ENCODE measurements at places on chromosomes 4 and X.

DNA sequence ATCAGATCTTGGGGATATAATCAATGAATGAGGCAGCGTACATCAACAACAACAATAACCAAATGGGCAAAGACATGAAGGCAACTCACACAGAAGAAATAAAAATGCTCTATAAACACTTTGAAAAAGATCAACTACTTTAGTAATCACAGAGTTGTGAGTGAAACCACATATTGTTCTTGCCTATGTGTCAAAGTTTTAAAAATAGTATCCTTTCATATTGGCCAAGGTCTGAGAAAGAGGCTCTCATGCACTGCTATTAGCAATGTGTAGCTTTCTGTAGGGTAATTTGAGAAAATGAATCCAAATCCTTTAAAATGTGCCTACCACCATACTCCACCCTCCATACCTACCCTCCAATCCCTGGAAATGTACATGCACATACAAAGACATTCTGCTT lies 25.0 kb downstream of the COQ2 start:
- no peak for DNase-seq

DNA sequence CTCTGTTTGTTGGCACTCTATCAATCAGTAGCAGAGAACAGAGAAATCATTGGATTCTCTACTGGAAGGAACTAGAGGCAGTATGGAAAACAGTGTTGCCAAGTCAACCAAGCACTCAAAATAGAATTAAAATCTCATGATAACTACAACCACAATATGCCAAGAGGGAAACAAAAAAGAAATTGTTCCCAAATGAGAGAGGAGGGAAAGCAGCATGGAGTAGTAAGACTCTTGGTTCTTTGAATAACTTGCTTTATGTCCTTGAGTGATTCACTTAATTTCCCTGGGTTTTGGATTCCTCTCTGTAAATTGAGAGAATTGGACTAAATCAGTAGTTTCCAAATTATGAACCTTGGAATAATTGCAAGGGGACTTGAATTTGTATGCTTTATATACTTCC lies 285.5 kb upstream of the ANKRD50 start:
- no peak for DNase-seq

- no peak for DNase-seq
Measured at GRCh38 chr4:47899639-47900038, 14.7 kb downstream of the NFXL1 start.

- DNase-seq: peak; percentile 70
Measured at GRCh38 chr4:128565565-128566186, 243.8 kb upstream of the JADE1 start.

- DNase-seq: peak; percentile 75
Measured at GRCh38 chr4:103786014-103786413, 66.2 kb upstream of the TACR3 start.

DNA sequence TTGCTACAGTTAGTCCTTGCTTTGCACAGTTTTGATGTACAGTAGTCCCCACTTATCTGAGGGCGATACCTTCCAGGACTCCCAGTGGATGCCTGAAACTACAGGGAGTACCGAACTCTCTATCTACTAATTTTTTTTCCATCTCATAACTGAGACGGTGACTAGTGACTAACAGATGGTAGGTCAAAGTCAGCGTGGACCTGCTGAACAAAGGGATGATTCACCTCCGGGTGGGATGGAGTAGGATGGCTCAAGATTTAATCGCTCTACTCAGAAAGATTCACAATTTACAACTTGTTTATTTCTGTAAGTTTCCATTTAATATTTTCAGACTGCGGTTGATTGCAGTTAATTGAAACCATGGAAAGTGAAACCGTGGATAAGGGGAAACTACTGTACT lies 655.8 kb downstream of the ZNF674 start:
- DNase-seq: no peak

DNA sequence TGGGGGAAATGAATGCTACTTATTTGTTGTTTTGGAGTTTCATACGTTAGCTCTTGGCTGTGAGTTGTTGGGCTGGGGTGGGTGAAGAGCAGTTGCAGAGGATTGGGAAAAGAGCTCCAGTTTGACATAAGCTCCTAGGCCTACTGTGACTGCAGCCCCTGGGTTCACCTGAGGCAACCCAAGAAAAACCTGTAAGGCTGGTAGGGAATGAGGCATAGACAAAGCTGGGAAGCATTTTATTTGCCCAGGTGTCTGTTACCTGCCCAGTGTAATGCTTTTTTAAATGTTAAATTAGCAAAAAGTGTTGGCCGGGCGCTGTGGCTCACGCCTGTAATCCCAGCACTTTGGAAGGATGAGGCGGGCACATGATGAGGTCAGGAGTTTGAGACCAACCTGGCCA lies 160.0 kb downstream of the FHIP1A start:
- no peak for DNase-seq

GRCh38 chrX:96692454-96692853 lies 7.8 kb downstream of the DIAPH2 start:
- DNase-seq: no peak

Data from hematopoietic multipotent progenitor cell treated with erythropoietin and hydrocortisone succinate and interleukin-3 and kit ligand, for 6 days (in vitro differentiated cells).